ENCODE measurements at places on chromosomes 13 and 19.

GRCh38 chr13:48818495-48819356 is 157.0 kb upstream of the FNDC3A start:
- no peak for DNase-seq

DNA sequence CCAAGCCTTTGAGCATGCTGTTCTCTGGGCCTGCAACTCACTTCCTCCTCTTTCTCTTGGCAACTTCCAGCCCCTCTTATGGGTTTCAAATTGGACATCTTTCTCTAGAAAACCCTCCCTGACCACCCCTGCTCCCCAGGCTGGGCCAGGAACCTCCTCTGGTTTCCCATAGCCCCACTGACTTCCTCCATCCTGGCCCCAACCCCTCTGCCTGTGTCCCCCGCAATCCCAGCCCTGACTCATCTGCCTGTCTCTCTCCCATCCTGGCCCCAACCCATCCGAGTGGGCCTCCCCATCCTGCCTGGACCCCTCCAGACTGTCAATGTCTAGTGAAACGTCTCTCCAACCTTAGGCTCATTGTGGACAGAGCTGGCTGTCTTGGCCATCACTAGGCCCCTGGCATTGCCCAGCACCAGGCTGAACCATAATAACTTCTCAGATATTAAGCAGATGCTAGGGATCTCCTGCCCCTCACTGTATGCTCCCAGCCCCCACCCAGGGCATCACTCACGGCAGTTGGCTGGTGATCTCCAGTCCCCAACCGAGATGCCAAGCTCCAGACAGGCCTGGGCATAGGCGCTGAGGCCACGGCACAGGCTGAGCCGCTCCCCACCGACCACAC is 16.8 kb downstream of the FCGBP start:
- no peak for DNase-seq

GRCh38 chr13:35621989-35622388 is 145.5 kb upstream of the MAB21L1 start:
- no peak for DNase-seq

DNA sequence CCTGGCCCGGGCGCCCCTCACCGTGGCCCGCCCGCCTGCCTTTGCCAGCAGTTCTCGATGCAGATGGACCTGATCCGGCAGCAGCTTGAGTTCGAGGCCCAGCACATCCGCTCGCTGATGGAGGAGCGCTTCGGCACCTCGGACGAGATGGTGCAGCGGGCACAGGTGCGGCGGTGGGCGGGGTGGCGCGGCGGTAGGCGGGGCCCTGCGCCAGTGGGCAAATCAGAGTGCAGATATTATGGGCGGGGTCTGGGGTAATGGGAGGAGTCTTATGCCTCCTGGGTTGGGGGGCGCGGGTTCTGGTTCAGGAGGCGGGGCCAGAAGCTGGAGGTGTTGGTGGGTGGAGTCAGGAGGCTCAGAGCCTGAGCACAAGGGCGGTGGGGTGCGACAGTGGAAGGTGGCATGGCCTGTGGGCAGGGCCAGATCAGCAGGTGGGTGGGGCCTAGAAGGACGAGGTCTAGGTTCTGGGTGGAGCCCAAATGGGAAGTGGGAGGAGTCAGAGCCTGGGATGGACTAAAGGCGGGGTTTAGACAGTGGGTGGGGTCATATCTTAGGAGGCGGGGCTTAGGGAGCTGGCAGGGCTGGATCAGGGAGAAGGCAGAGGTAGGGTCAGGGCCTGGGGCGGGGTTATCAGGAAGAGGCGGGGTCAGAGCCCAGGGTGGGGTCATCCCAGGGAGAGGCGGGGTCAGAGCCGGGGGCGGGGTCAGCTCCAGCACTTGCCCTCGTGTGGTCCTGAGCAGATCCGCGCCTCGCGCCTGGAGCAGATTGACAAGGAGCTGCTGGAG is 5.6 kb downstream of the APC2 start:
- DNase-seq: no peak

DNA sequence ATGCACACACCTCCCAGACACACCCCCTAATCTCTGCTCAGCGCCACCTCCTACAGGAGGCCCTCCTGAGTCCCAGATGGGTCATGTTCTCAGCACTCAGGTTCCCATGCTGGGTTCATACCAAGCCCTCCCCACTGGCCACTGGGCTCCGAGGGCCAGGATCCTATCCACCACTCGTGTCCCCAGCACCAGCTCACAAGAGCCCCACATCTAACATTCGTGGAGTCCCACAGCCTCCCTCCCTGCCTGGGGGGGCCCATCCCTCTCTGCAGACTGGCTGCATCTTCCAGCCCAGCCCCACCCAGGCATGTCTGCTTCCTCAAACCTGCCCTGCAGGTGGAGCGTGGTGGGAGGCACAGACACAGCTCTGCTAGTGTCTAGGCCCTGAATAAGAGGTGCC is 227.4 kb downstream of the TUBA3C start:
- DNase-seq: no peak

DNA sequence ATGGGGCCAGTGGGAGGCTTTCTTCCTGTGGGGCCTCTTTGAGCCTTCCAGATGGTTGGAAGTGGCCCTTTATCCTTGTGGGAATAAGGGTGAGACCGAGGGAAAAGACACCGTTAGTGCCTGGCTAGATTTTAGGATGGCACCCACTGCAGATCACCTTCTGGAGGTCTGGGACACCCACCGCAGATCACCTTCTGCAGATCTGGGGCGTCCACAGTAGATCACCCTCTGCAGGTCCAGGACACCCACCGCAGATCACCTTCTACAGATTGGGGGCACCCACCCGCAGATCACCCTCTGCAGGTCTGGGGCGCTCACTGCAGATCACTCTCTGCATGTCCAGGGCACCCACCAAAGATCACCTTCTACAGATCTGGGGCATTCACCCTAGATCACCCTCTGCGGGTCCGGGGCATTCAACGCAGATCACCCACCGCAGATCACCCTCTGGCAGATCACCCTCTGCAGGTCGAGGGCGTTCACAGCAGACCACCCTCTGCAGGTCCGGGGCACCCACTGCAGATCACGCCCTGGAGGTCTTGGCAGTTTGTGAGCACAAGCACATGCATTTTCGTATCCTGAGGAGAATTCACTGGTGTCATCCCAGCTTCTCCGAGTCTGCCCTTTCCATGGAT is 153.4 kb upstream of the TSHZ3 start:
- DNase-seq: no peak

- DNase-seq: no peak
Measured at GRCh38 chr13:111212517-111212873, 97.4 kb downstream of the ARHGEF7 start.

GRCh38 chr13:29959086-29959485 is 108.7 kb upstream of the UBL3 start:
- DNase-seq: no peak

DNA sequence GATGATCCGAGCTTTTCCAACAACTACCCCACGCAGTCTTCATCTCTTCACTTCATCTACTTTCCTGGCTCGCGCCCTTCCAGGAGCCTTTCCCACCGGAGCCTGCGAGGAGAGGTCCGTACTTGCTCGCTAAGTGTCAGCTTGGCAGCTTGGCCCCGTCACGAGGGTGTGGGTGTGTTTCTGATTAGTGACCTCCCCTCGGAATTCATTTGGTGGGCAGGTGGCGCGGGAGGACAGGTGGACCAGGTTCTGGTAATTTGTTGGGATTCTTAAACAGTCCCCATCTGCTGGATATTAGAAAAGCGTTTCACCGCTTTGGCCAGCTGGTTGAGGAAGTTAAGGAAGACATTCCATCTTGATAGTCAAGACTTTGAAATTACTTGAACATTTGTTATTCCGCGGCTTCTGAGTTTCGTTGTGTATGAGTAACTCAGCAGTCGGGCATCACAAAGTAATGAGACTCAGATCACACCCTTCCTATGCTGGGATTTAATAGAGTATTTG is 515 bp downstream of the UFM1 start:
- DNase-seq: peak; percentile 16

DNA sequence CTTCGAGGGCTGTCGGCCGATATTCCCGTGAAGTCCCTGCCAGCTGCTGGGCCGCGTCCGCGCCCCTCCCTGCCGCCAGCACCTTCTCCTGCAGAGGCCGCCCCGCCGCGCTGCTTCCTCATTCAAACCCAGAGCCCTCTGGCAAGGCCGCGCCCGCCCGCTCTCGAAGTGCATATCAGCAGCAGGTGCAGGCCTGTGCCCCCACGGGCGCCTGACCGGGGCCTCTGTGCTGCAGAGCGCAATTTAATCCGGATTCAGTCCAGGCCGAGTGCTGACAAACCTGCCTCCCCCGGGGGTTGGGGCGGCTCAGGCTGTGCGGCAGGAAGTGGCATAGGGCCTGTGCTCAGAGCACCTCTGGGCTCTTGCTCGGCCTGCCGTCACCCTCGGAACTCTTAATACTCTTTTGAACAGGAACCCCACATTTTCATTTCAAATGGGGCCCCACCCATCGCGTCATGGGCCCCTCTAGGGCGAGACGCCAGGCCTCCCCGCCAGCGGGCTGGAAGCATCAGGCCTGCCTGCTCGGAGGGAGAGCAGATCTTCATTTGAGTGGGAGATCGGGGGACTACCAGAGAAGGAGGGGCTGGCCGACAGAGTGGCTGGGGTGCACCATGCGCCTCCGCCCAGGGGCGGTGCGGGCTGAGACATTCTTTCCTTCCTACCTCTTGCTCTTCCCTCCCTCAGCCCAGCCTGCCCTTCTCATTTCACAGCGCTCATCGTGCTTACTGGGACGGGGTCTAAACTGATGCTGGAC is 125.7 kb downstream of the TNFRSF19 start:
- peak; percentile 23 for DNase-seq

DNA sequence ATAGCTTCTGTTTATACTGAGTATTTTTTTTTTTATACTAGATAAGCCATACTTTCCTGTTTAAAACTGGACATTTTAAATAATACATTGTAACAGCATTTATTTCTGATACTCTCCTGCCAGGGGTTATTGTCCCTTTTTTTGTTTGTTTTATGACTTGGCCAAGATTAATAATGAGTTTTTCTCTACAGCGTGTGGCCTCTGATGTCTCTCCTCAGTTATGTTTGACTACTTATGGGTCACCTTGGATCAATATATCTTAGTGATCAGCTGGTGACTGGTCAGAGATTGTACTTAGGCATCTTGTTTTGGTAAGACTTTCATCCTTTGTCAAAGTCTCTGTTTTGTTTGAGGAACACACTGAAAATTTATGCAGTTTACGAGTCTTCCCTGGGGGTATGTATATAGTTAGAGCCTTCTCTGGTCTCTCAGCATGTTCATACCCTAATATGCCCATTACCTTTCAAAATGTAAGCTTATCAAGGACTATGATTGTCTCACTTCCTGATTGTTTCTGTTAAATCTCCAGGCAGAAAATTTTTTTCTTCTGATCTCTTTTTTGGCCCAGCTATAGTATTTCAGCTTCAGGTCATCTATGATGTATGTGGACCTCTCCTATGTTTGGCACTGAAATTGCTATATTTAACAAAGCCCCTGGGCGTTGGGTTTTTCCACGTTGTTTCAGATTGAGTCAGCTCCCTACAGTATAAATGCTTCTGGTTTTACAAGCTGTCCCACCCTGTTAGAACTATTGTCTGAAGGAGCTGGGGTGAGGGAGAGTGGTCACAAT is 87.9 kb downstream of the URI1 start:
- no peak for DNase-seq

DNA sequence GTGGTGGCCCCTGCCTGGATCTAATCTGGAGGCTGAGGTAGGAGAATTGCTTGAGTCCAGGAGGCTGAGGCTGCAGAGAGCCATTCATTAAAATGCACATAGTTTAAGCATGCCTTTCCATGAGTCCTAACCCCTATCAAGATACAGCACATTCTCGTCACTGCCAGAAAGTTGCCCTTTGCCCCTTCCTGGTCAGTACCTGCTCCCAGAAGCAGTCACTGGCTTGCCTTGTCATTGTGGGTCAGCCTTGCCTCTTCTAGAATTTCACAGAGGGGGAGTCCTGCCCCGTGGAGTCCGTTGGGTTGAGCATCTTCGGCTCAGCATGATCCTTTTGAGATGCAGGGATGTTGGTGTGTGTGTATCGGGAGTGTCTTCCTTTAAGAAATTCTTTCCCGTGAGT is 10.8 kb downstream of the BICRA start:
- DNase-seq: no peak

DNA sequence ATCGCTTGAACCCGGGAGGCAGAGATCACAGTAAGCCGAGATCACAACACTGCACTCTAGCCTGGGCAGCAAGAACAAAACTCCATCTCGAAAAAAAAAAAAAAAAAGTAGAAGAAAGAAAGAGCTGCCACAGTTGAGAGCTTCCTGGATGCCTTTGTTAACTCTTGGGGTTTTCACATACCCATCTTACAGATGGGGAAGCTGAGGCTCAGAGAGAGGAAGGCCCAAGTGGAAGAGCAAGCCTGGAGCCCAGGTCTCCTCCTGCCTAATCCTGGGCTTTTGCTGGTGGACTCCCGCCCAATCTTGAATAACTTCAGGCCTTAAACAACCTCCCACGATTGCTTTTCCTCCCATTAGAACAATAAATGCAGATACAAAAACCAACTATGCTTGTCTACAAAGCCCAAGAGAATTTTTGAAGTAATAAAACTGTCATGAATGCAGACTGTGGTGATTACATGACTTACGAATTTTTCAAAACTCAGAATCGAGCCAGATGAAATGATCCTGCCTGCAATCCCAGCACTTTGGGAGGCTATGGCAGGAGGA is 41.7 kb downstream of the LTBP4 start:
- no peak for DNase-seq

- DNase-seq: no peak
Measured at GRCh38 chr13:32033744-32034143, 2.2 kb downstream of the FRY start.

GRCh38 chr13:110876609-110877008 is 38.3 kb downstream of the ANKRD10 start:
- no peak for DNase-seq
